ENCODE measurements at places on chromosomes 6 and 20.
A peak's percentile ranks its signal among the peaks of the same experiment; 100 is the strongest.

- DNase-seq = no peak
Measured at GRCh38 chr20:31894980-31895675, 24.7 kb downstream of the TTLL9 start.

DNA sequence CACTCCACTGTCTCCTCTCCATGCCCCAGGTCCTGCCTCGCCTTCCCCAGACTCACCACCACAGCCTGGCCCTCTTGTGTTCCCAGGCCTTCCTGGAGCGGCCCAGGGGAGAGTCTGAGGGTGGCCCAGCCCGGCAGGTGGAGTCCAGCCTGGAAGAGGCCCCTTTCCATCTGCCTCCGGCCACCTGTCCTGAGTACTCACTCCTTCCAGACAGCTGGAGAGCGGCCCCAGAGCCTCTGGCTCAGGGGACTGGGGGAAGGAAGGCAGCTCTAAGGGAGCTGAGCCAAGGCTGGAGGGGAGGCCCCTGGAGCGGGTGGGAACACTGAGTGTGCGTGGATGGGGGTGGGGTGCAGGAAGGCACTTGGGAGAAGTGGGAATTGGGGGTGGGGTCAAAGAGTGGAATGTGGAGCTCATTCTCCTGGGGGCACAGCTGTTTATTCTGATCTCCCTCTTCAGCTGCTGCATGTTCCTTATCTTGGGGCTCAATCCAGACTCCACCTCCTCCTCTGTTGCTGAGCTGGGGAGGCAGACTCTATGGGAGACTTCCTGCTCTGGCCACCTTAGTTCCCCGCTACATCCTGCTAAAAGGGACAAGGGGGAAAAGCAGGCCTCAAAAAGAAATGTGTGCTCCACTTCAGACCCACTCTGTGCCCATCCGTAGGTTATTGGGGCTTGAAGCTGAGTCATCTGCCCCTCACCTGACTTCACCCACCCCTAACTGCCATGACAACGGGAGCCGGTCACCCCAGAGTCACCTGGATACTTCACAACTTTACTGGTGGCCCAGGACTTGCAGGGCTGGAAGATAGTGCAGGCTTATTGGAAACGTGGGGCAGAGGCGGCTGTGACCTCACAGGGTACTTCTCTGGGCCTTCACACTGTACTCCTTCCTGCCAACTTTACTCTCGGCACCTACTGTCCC is 19.5 kb upstream of the TAF8 start:
- no peak for DNase-seq

DNA sequence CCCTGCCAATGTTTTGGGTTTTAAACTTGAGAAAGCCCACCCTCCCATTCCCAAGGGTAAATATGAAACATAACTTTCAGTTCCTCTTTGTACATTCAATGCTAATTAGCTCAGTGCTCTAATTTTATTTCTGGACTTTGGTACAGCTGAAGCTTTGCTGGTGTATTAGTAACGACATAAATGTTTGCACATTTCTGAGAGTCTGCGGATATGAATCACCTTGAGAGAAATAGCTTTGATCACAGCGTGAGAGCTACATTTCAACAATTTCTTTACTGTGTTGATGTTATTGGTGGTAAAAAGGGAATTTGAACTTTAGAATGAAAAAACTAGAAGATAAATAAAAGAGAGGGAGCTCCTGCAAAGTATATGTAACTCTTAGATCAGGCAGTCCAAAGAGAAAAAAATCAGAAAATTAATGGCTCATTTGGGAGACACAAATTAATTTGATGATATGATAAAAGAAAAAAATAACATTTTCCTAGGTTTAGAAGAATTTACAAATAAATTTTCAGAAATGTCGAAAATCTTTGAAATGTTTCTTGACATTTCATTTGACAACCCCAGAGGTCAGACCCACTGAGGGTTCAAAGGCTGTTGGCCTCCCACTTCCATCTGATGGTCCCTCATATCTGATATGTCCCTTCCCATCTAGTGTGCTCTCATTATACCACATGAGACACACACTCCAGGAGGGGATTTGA is 38.5 kb upstream of the CAP2 start:
- no peak for DNase-seq

DNA sequence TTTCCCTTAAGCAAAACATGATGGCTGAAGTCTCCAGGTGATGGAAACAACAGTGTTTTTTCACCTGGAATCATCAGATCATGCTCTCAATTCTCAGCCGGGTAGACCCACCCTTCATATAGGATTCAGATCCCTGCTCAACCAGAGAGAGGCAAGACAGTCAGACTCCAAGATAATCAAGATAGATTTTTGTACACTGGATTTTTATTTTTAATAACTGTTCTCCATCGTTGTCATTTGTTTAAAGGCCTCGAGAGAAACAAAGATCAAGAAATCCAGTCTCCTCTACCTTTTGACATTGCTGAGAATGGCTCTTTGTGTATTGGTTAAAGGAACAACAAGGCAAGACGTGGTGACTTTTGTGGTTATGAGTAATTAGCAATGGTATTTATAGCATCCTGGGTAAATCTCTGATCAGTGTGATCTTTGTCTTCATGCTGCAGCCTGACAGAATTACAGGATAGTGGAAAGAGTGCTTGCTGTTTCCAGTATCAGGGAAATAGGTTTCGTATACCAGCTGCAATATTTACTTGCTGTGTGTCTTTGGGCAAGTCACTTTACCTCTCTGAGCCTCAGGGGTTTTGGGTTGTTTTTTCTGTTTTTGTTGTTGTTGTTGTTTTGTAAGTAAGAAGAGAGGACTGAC is 29.9 kb downstream of the ID4 start:
- no peak for DNase-seq

- peak; percentile 63 for DNase-seq
Measured at GRCh38 chr6:42453031-42453653, 1.4 kb upstream of the TRERF1 start.

- DNase-seq = no peak
Measured at GRCh38 chr6:92446052-92446451, 973.3 kb downstream of the EPHA7 start.
